ENCODE measurements at places on chromosomes 4 and X.

DNA sequence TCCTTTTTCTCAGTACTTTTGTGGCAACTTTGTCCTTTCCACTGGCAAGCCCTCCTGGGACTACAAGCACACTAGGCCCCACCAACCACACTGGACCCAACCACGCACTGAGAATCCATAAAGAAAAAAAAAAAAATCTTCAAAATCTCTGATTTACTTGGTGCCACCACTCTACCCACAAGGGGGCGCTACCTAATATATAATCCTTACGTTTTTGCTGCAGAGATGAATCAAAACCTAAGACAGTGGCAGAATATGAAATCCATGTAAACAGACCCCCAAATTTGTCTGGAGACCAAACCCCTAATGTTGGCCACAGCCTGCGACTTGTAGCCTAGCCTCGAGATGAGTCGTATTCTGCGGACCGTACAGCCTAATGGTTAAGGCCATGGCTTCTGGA is 63.5 kb upstream of the ARHGAP36 start:
- no peak for DNase-seq

- DNase-seq: peak; percentile 80
Measured at GRCh38 chr4:153084980-153085630, 119.1 kb upstream of the TRIM2 start.

- no peak for DNase-seq
Measured at GRCh38 chr4:70666369-70666768, at the start of gene JCHAIN. Gene JCHAIN (minus strand): TSS chr4:70666508. CDS start chr4:70666490, 18 bp downstream.

DNA sequence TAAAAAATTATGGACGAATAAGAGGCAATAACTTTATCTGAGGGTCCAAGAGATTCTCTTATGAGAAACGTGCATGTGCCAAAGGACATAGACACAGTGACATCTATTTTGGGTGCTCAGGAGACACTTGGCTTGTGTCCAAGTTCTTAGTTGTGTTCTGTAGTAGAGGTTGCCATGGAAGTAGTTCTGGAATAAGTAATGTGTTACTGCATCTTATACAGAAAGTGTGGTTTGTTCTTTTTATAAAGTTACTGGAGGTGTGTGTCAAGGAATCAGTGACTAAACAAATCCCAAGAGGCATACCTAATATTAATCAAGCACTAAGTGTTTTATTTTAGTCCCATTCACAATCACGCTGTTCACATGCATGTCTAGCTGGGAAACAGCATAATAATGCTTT is 305.7 kb downstream of the ARHGAP24 start:
- DNase-seq: no peak

DNA sequence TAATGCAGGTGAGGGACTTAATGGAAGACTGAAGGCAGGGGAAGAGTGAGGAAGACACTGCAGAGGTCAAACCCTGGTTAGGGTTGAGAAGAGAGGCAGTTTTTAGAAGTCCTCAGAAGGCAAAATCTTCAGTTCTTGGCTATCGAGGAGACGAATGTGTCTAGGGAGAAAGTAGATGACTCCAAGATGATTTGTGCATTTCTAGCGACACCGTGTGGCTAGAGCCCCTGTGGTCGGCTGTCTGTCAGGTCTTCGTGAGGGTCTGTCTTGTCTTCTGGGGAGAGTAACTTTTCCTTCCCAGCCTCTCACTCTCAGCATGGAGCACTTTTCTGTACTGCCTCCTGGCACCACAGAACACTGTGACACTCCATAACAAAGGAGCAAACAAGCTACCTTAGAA is 458.1 kb downstream of the STIM2 start:
- peak; percentile 47 for DNase-seq
